ENCODE measurements at places on chromosomes 6 and 20.

- DNase-seq: no peak
Measured at GRCh38 chr20:24647713-24648112, 178.3 kb downstream of the SYNDIG1 start.

- no peak for DNase-seq
Measured at GRCh38 chr20:40547483-40548091, 141.4 kb downstream of the MAFB start.

- no peak for DNase-seq
Measured at GRCh38 chr20:24341781-24342180, 127.6 kb upstream of the SYNDIG1 start.

DNA sequence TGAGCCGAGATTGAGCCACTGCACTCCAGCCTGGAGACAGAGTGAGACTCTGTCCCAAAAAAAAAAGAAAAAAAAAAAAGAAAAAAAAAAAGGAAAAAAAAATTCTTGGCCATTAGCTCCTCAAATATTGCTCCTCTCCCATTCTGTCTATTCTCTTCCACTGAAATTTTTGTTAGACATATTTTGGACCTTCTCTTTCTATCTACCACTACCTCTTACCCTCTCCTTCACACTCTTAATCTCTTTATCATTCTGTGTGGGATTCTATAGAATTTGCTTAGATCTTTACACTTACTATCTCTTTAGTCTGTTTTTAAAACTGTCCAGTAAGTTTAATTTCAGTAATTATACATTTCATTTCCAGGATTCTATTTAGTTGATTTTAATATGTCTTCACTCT, 85.0 kb downstream of the IRAK1BP1 start:
- no peak for DNase-seq

GRCh38 chr6:116070101-116070500, 9.4 kb upstream of the FRK start:
- no peak for DNase-seq

- no peak for DNase-seq
Measured at GRCh38 chr6:9233686-9234085, 798.3 kb upstream of the SLC35B3 start.

GRCh38 chr20:35353646-35354045, 58.1 kb downstream of the UQCC1 start:
- no peak for DNase-seq

DNA sequence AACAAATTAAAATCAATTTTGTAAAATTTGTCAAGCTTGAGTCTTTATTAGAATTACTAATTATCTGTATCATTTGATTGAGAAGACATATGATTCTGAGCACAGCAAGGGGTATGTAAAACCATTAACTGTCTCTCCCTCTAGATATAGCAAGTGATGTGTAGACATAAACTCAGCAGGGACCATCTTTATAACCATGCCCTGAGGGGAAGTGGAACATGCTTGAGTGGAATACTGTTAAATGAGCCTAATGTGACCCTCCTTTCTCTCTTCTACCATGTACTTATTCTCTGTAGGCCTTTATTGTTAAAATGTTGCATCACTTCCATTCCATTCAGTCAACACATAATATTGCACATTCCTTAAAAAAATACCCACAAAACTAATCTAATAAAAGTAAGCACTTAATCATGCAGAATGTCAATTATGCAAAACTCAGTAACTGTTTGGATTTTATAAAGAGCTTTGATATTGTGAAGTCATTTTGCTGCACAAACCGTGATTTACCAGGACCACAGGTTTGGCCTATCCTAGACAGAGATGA, 896.6 kb upstream of the MANEA start:
- DNase-seq: no peak
